ENCODE measurements at places on chromosomes 1 and 21.
A peak's percentile ranks its signal among the peaks of the same experiment; 100 is the strongest.

- DNase-seq: no peak
These were observed 346.8 kb downstream of the BRINP2 start for GRCh38 chr1:177517546-177517945.

DNA sequence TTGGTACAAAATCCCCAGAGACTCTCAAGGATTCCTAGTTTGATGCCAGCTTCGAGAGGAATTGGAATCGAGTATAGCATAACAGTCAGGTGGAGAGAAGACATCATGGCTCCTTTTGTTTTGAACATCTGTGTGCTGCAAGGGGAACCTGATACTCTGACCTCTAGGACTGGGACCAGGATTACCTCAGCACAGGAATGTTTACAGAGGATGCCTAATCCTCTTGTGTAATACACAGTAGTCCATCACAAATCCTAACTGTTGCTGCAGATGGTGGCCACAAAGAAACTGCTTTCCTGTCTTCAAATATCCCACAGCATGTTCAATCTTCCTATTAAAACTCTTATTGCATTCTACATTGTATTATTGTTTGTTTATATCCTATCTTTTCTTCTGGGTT, 111.8 kb upstream of the PRMT6 start:
- no peak for DNase-seq

DNA sequence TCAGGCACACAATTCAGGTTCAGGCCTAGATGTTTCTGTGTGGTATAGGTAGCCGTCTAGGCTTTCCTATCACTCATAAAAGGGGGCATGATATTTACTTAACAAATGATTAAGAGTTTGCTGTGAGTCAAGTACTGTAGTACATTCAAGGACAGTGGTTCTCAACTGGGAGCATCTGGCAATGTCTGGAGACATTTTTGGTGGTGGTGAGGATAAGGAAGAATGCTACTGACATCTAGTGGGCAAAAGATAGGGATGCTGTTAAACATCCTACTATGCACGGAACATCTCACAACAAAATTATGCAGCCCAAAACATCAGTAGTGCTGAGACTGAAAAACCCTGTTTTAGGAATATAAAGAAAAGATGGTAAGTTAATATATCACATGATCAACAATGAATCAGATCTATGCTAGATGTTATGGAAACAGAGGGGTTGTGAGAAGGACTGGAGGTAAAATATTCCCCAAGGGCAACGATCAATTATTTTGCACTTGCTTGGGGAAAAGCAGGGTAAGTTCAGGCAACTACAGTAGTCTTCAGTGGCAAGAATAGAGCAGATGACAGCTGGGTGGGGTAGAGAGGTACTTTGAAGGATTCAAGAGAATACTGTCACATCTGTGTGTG, 4.9 kb downstream of the DNTTIP2 start:
- peak; percentile 66 for DNase-seq

DNA sequence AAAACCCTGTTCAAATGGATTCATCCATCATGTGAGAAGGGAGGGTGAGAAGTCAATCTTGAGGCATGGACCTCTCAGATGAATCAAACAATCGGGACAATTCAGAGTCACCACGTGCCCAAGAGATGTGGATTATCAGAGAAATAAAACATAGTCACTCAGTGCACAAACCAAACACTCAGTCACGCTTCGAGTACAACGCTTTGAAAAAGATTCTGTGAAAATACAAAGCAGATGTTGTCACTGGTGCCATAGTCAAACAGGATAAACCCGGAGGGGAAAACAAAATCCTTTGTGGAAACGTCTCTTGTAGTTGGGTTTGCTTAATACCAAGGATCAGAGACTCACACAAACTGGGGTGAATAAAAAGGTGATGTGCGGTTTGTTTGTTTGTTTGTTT, 188.4 kb downstream of the RRAGC start:
- DNase-seq: no peak
